ENCODE measurements at places on chromosomes 5 and 9.

DNA sequence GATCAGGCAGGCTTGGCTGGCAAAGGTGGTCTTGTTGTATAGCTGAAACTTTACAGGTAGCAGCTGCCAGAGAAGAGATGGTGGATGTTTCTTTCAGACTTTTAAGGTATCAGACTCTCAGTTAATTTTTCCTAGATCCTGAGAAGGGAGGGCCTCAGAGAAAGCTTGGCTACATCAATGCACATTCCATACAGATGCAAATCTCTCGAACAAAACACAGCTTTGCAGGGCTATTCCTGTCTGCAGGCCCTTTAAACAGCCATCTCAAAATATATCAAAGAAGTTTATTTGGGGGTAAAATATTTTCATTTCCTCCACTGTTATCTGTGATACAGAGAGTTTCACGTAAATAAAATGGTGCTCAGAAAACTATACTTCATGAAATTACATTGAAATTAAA lies 1584.4 kb downstream of the EFNA5 start:
- no peak for DNase-seq

DNA sequence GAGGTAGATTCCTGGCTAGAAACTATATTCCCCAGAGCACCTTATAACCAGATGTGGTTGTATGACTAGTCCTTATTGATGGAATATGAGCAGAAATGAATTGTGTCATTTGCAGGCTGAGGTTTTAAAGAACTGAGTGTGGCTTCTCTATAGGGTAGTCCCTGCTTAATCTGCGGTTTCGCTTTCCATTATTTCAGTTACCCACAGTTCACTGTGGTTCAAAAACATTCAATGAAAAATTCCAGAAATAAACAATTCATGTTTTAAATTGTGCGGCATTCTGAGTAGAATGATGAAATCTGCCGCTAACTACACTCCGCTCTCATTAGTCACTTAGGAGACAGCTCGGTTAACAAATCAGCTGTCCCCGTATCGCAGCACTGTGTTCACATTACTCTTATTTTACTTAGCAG lies 65.1 kb downstream of the ANKRD55 start:
- no peak for DNase-seq

DNA sequence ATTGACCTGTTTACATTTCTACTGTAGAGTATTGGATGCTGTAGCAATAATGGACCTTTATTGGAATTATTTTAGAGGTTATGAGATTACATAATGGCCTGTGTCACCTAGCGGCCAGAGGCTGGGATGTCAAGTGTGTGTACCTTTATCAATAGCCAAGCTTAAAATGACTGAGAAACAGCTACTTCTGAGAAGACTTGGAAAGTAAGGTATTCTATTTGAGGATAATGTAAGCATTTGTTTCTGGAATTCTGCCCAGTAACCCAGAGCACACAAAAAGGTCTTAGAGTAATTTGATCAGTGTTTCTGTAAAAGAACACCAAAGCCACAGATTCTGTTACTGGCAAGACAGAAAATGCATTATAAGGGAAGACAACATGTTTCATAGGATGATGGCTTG lies 116.8 kb downstream of the MACIR start:
- no peak for DNase-seq

DNA sequence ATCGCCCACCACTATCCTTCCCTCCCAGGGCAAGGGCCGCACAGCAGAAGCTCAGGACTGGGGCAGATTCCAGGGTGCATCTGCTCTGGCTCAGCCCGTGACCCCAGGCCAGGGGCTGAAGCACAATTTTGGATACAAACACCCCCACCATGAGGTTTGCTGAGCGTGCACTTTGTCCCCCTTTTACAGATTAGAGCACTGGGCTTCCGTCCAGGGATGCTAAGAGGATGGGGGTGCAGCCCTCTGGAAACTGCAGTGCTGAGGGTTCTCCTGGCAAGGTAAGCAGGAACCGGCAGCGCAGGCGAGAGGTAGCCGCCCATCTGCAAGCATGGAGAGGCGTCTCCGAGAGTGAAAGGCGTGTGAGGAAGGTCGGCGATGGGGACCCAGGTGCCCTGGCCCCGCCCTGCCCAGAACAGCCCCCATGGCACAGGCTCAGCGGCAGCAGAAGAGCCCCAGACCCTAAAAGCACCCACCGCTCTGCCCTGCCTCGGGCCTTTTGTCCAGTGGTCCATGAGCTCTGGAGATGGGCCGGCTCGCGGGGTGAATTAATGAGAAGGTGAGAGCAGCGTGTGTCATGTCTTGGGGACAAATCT lies 54.5 kb upstream of the OLFM1 start:
- peak; percentile 43 for DNase-seq

DNA sequence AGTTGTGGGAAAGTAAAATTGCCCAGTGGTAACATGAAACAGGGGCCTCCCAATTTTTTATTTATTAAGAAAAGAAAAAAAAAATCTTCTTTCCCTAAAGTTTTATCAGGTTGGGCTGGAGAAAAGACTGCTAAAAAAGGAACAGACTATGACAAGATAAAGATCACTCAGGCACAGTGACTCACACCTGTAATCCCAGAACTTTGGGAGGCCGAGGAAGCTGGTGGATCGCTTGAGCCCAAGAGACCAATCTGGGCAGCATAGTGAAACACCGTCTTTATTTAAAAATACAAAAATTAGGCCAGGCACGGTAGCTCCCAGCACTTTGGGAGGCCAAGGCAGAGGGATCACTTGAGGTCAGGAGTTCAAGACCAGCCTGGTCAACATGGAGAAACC lies 312.5 kb downstream of the CETN3 start:
- no peak for DNase-seq

DNA sequence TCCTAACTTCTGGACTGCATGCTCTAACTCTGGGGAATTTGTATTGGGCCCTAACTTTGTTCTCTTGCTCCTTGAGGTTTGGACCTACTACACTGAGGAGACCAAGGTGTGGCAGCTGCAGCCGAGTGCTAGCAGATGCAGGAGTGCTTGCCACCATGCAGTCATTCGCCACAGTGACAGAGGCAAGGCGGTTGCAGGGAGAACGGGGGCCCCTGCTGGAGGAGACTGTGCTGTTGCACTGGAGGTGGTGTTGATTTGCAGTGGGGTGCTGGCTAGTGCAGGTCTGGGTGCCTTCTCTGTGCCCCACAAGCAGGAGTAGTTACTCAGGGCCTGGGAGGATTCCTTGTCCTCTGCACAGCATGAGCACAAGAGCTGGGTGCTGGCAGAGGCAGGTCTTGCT lies 22.4 kb upstream of the DIRAS2 start:
- DNase-seq = no peak

DNA sequence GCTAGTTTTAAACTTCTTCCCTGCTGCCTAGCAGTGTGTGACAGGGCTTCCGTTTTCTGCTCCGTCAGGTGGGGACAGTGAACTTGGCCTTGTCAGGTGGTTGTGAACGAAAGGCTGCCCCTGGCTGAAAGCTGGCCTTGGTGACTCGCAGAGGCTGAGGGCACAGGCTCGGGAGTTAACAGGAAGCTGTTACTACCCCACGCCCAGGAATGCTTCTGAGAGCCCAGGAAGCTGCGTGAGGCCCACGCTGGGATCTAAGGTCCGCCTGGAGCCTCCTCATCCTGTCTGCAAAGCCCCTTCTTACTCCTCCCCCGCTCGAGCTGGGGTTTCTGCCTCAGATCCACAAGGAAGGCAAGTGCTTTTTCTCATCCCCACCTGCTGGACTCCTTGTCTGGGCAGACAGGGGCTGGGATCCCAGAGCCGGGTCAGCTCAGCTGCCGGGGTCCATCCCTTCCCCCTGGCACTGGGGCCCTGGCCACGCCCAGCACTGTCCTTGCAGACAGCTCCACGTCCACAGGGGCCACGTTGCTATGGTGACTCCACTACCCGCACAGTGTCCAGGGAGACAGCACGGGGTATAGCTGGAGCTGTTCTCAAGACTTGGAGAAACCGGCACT lies 124.7 kb upstream of the TBC1D2 start:
- no peak for DNase-seq

DNA sequence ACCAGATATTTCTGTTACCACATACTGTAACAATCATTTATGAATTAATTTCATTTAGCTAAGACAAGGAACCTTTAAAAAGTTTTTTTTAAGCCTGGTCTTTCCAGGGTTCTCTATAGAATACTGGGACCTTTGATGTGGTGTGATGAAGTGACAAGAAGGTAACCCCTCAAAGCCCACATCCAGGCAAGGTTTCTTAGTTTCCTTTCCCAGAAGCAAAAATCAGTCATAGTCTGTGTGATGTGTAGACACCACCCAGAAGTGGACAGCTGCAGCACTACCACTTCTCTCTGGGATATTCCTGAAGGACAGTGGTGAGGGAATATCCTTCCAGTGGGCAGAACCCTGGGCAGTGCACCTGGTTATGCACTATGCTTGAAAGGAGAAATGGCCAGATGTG lies 115.6 kb downstream of the TTC39B start:
- DNase-seq = no peak

- no peak for DNase-seq
These were observed 46.6 kb upstream of the GNPDA1 start for GRCh38 chr5:142059304-142059940.

- no peak for DNase-seq
These were observed 1.6 kb downstream of the ARSI start for GRCh38 chr5:150301170-150301505.

- peak; percentile 73 for DNase-seq
These were observed 195.7 kb downstream of the CDK5RAP2 start for GRCh38 chr9:120383999-120384924.

DNA sequence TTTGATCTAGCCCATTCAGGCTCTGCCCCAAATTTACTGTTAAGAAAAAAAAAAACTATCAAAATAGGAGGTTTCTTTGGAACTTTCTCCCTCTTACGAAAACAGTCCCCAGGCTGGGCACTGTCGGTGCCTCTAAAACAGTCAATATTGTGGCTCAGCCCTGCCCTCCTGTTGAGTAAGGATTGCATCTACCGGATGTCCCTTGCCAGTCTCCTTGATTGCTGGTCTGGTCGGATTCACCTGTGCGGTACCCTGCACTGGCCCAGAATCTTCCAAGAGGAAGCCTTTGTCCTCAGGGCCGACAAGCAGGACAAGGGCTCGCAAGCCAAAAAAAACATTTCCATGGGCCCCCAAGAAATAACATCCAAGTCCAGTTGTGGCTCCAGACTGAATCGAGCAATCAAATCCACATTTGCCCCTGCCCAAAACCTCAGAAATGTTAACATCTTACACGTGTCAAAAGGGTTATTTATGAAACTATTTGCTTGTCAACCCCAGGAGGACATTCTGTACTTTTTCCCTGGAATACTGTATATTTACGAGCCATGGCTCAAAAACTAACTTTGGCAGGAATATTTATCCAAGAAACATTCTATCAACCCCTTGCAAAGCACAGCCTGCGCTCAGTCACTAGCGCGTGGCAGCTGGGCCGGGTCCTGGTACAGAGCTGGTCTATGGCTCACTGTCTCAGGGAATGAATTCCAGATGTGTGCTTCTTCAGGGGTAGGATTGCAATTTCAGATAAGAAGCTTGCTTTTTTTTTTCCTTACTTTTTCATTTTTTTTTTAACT lies 129.2 kb upstream of the ADRA1B start:
- DNase-seq = no peak

All from breast epithelium (tissue), 4 donors.